Right atrium auricular region (tissue), 2 donors: ENCODE measurements at places on chromosomes 4 and X. TPM values are rescaled to one million over a fixed set of nuclear protein-coding genes. Genes with fewer than 3 reads are reported as not detected.

Gene HPGD
- total RNA-seq: 1.4 TPM

- H3K4me1 ChIP-seq: peaks cover 4% of the 10 kb centered on the region
- DNase-seq: no peak
- peaks cover 9% of the 10 kb centered on the region for H3K36me3 ChIP-seq
- H3K27ac ChIP-seq: no peak overlapping the region
- H3K27me3 ChIP-seq: no peaks in the 10 kb centered on the region
Observed at GRCh38 chrX:41178201-41178600, 93.0 kb downstream of the USP9X start.

DNA sequence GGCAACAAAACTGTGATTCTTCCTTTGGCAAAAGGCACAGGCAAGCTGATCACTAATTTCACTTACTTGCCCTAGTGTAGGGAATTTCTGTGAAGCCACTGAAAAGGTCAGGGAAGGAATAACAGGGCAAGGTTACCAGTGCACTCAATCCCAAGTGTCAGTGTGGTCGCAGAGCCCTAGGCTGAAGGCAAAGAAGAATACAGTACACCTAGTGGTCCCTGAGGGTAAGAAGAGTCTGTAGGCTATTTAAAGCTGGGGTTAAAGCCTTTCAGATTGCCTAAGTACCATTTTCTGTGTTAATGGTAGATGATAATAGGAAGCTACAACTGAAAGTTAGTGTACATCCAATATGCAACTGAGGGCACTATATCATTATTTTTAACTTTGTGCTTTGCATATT lies 173.6 kb upstream of the NRK start:
- no peak overlapping the region for H3K27ac ChIP-seq
- H3K4me3 ChIP-seq: no peak overlapping the region
- peaks cover 3% of the 10 kb centered on the region for H3K27me3 ChIP-seq
- no peaks in the 10 kb centered on the region for H3K4me1 ChIP-seq
- no peaks in the 10 kb centered on the region for H3K36me3 ChIP-seq

- no peaks in the 10 kb centered on the region for H3K4me1 ChIP-seq
- no peaks in the 10 kb centered on the region for H3K27me3 ChIP-seq
- H3K36me3 ChIP-seq: no peaks in the 10 kb centered on the region
- DNase-seq: no peak
Observed at GRCh38 chr4:106775636-106776035, 260.5 kb downstream of the DKK2 start.

GRCh38 chr4:128847082-128847724 lies 37.7 kb downstream of the JADE1 start:
- peaks cover 57% of the 10 kb centered on the region for H3K4me1 ChIP-seq
- no peak overlapping the region for H3K4me3 ChIP-seq
- H3K27ac ChIP-seq: no peak overlapping the region
- H3K27me3 ChIP-seq: no peaks in the 10 kb centered on the region
- no peak for DNase-seq
- H3K36me3 ChIP-seq: peaks cover 75% of the 10 kb centered on the region

DNA sequence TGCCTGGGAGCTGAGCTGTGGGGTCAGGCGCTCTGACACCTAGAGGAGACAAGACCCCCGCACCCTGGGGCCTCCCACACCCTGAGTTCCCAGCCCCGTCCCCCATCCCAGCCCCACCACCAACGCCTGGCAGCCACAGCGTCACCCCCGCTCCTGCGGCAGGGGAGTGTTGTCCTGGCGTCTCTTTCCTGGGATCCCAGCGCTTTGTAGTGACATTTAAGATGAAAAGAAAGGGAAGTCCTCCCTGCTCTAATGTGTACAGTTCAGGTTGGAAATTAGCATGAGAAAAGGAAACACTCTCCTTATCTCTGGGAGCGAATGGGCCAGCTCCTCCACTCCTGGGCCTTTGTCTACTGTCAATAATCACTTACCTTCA lies 112.1 kb downstream of the FAM53A start:
- no peaks in the 10 kb centered on the region for H3K27me3 ChIP-seq
- no peak overlapping the region for H3K27ac ChIP-seq
- H3K4me3 ChIP-seq: no peak overlapping the region
- no peak for DNase-seq
- no peaks in the 10 kb centered on the region for H3K4me1 ChIP-seq
